Bronchial smooth muscle cell (primary cell): ENCODE measurements at places on chromosomes 5 and 9. TPM values are rescaled to one million over a fixed set of nuclear protein-coding genes. Genes with fewer than 3 reads are reported as not detected.

DNAI1 gene
- total RNA-seq, result 0.34 TPM in 1 of 2 replicates, not detected in the other

PCDHGA7 gene
- total RNA-seq, result 5.7 and 11.5 TPM in 2 replicates

F2RL2 gene
- total RNA-seq, result 10.4 and 15.0 TPM in 2 replicates

GRIN3A gene
- total RNA-seq, result not detected in 2 replicates

RNF183 gene
- total RNA-seq, result not detected in 2 replicates

MEF2C gene
- total RNA-seq, result 6.9 and 19.1 TPM in 2 replicates

SLF1 gene
- 1.3 and 3.8 TPM in 2 replicates for total RNA-seq
